ENCODE measurements at places on chromosomes 5 and 9. TPM values are rescaled to one million over a fixed set of nuclear protein-coding genes. Genes with fewer than 3 reads are reported as not detected.

GRCh38 chr5:32803656-32804055 lies 92.5 kb downstream of the NPR3 start:
- H3K27ac ChIP-seq: no peak overlapping the region
- H3K4me3 ChIP-seq: no peak overlapping the region
- H3K36me3 ChIP-seq: peaks cover 15% of the 10 kb centered on the region
- no peak for DNase-seq

GRCh38 chr9:88388886-88389605 lies 802 bp downstream of the SPIN1 start:
- H3K27me3 ChIP-seq: peaks cover 16% of the 10 kb centered on the region
- H3K4me3 ChIP-seq: peak overlapping the region; percentile 98
- DNase-seq: peak; percentile 63
- H3K4me1 ChIP-seq: peaks cover 37% of the 10 kb centered on the region

- H3K36me3 ChIP-seq: no peaks in the 10 kb centered on the region
- H3K27me3 ChIP-seq: no peaks in the 10 kb centered on the region
Observed at GRCh38 chr5:80082281-80082680, 47.1 kb downstream of the THBS4 start.

GRCh38 chr9:10873999-10874398 lies 261.2 kb upstream of the PTPRD start:
- no peaks in the 10 kb centered on the region for H3K4me1 ChIP-seq
- no peak overlapping the region for H3K27ac ChIP-seq
- no peak overlapping the region for H3K4me3 ChIP-seq

GRCh38 chr5:126855266-126855665 lies 78.3 kb downstream of the LMNB1 start:
- DNase-seq: no peak
- H3K27ac ChIP-seq: peak overlapping the region; percentile 73
- no peaks in the 10 kb centered on the region for H3K27me3 ChIP-seq
- peaks cover 56% of the 10 kb centered on the region for H3K4me1 ChIP-seq
- H3K36me3 ChIP-seq: peaks cover 26% of the 10 kb centered on the region

- H3K36me3 ChIP-seq: peaks cover 9% of the 10 kb centered on the region
- H3K27me3 ChIP-seq: no peaks in the 10 kb centered on the region
- peaks cover 6% of the 10 kb centered on the region for H3K4me1 ChIP-seq
Observed at GRCh38 chr5:74352256-74352655, 288.3 kb downstream of the ENC1 start.

GRCh38 chr5:149902177-149902576 lies 42.4 kb downstream of the PDE6A start:
- peaks cover 5% of the 10 kb centered on the region for H3K4me1 ChIP-seq
- DNase-seq: no peak
- peaks cover 8% of the 10 kb centered on the region for H3K27me3 ChIP-seq

DNA sequence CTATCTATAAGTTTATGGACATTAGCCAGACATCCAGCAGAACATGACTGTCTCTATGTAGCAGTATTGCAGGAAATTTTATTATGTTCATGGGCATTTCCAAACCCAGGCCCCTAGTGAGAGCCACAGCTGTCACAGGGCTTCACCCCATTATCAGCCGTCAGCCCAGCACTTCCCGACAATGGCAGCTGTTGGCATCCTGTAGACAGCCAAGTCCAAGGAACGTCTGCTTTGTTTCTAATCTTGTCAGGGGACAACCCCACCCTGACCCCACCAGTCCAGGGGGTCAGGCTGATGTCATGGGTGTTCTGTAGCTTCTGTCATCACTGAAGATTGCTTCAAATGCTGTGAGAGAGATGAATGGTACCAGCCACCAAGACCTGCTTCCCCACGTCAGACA lies 565.3 kb upstream of the BRINP1 start:
- no peaks in the 10 kb centered on the region for H3K4me1 ChIP-seq
- DNase-seq: no peak
- H3K27me3 ChIP-seq: peaks cover 9% of the 10 kb centered on the region
- no peak overlapping the region for H3K27ac ChIP-seq
- H3K36me3 ChIP-seq: no peaks in the 10 kb centered on the region

- DNase-seq: no peak
- H3K4me3 ChIP-seq: no peak overlapping the region
- H3K27me3 ChIP-seq: no peaks in the 10 kb centered on the region
- H3K4me1 ChIP-seq: peaks cover 9% of the 10 kb centered on the region
Observed at GRCh38 chr5:61053937-61054336, 108.3 kb downstream of the SMIM15 start.

DNA sequence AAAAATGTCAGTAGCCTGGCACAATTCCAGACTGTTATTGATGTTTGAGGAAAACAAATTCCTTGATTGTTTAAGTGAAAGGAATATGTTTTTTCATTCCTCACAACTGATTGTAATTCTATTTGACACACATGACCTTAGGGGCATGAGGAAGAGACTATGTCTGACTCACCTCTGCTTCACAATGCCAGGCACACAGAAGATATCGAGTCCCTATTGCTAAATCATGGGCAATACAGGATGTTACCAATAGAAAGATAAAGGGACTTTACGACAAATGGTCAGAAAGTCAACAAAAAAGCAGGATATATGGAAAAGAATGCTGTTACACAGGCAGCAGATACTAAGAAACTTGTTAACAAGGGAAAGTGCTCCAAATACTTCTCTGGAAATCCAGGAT lies 1903.5 kb downstream of the EFNA5 start:
- DNase-seq: no peak
- H3K4me1 ChIP-seq: no peaks in the 10 kb centered on the region
- H3K4me3 ChIP-seq: no peak overlapping the region
- H3K27me3 ChIP-seq: no peaks in the 10 kb centered on the region

DNA sequence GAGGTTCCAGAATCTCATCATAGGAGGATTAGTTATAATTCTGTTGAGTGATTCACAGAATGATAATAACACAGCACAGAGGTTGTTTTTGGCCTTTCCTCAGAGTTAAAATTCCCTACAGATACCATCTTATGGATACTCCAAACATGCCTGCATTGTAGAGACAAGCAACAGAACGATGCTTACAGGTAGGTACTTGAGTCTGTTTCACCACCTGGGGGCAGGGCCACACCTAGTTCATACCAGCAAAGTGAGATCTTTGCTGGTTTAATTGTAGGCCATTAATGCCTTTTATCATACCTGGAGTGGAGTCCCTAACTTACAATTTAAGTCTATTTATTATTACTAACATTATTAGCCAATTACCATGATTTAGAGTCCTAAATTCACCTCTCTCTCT lies 416.5 kb upstream of the TLE4 start:
- H3K27ac ChIP-seq: no peak overlapping the region
- H3K27me3 ChIP-seq: no peaks in the 10 kb centered on the region
- no peak overlapping the region for H3K4me3 ChIP-seq
- H3K4me1 ChIP-seq: no peaks in the 10 kb centered on the region

DNA sequence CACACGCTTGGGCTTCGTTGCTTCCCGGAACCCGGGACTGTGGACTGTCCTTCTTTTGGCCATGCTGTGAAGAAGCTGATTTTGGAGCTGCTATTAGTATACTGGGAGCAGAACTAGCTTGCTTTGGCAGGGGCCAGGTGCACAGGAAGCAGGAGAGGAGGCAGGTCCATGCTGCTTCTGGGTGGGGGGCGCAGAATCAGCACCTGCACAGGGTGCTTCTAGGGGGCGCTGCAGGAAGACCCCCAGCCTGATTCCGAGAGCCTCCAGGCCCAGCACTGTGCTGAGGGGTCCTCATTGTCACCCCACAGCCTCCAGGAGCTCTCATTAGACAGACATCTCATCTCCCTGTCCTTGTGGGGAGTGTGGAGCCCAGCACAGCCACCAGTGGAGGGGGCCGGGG lies 252.6 kb upstream of the IRX4 start:
- no peak for DNase-seq
- peaks cover 10% of the 10 kb centered on the region for H3K4me1 ChIP-seq
- H3K36me3 ChIP-seq: no peaks in the 10 kb centered on the region
- no peak overlapping the region for H3K4me3 ChIP-seq
- H3K27me3 ChIP-seq: peaks cover 3% of the 10 kb centered on the region
- H3K27ac ChIP-seq: no peak overlapping the region

DNA sequence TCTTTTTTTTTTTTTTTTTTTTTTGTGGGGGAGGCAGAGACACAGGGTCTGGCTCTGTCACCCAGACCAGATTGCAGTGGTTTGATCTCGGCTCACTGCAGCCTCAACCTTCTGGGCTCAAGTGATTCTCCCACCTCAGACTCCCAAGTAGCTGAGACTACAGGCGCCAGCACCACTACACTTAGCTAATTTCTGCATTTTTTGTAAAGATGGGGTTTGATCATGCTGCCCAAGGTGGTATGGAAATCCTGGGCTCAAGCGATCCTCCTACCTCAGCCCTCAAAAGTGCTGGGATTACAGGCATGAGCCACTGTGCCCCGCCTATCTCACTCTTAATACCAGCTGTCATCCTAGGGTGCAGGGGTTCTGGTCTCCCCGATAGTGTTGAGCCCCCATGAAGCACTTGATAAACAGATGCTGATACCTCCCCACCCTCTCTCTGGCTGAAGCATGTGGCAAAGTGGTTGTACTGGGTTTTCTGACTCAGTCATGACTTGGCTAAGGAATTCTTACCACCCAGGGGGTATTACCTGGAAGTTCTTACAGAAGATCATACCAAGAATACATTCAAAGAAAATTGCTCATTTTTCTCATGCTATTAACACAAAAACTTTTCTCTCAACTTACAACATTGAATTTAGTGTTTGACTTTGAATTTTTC lies 110.2 kb upstream of the DAPK1 start:
- no peak overlapping the region for H3K27ac ChIP-seq
- no peak overlapping the region for H3K4me3 ChIP-seq
- H3K4me1 ChIP-seq: no peaks in the 10 kb centered on the region
- no peaks in the 10 kb centered on the region for H3K36me3 ChIP-seq

DNA sequence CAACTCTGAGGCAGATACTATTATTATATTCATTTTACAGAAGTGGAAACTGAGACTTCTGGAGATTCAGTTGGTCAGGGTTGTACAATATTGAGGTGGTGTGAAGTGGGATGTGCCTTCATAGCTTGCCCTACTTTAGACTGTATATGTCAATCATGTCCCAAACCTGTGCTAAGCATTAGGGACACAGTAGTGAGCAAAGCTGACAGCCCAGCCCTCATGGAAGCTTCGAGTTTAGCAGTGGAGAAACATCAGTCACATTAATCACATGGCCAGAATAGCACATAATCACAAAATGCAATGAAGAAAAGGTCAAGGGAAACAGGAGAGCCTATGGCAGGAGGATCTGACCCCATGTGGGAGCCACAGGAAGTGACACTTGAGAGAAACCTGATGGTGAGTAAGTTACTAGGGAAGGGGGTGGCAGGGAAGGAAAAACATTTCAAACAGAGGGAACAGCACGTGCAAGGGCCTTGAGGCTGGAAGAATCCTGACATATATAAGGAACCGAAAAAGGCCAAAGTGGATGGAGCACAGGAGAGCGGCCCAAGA lies 20.5 kb upstream of the RALGPS1 start:
- H3K36me3 ChIP-seq: no peaks in the 10 kb centered on the region
- H3K27ac ChIP-seq: no peak overlapping the region
- H3K4me1 ChIP-seq: peaks cover 8% of the 10 kb centered on the region
- H3K27me3 ChIP-seq: no peaks in the 10 kb centered on the region
- no peak for DNase-seq

DNA sequence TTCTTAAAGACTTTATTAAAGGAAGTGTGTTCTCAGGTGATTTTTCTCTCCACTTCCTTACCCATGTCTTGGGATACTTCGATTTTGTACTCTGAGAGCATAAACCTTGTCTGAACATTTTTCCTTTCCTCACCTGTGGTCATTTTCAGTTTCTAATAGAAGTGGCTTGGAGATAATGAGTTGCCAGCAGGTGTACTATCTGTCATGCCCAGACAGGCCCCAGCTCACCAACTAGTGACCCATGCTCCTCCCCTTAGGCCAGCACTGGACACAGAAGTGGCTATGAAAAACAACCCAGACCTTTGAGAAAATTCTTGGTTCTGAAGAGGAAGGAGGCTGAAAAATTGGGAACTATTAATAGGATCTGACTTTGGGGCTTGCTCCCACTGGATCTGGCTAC lies 49.2 kb upstream of the SMIM32 start:
- no peak overlapping the region for H3K27ac ChIP-seq
- H3K27me3 ChIP-seq: peaks cover 29% of the 10 kb centered on the region
- no peak overlapping the region for H3K4me3 ChIP-seq
- H3K36me3 ChIP-seq: no peaks in the 10 kb centered on the region
- no peak for DNase-seq
- peaks cover 5% of the 10 kb centered on the region for H3K4me1 ChIP-seq

DNA sequence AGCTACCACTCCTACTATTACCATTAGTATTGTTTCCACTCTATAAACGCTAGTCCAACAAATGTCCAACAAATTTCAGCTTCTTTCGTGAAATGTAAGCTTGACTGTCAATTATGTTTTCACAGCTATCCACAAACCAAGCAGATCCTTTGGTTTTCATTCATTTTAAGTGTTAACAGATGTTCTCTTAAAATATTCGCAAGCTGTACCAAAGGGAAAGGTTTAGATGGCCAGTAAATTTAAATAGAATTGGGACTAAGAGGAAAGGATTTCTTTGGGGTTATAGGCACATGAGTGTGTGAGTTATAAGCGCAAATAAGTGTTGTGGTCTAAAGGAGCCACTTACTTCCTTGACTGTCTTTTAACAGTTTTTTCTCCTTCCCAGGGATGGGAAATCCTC lies 136.8 kb upstream of the ADRA1B start:
- no peaks in the 10 kb centered on the region for H3K4me1 ChIP-seq
- H3K36me3 ChIP-seq: no peaks in the 10 kb centered on the region
- H3K4me3 ChIP-seq: no peak overlapping the region
- peaks cover 19% of the 10 kb centered on the region for H3K27me3 ChIP-seq
- no peak for DNase-seq
- H3K27ac ChIP-seq: no peak overlapping the region

GRCh38 chr5:73274881-73275663 lies 102.1 kb downstream of the TMEM174 start:
- H3K27ac ChIP-seq: no peak overlapping the region
- H3K36me3 ChIP-seq: no peaks in the 10 kb centered on the region
- no peak overlapping the region for H3K4me3 ChIP-seq

DNA sequence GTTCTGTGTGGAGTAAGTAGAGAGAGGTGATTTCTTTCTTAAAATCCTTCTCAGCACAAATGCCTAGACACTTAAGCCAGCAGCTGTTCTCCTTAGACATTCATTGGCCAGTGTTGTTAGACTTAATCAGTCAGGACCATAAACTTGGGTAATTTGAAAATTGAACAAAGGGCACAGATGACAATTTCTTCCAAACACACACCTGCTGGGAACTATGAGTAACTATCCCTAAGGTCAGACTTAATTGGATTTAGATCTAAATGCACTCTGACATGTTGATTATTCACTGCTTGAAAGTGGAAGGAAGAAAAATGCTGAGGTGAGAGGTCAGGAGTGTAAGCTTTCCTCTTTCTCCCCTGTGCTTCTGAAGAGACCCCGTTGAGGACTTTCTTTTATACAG lies 1083.7 kb upstream of the DMAC1 start:
- H3K27ac ChIP-seq: no peak overlapping the region
- H3K27me3 ChIP-seq: no peaks in the 10 kb centered on the region
- peaks cover 17% of the 10 kb centered on the region for H3K4me1 ChIP-seq
- no peak for DNase-seq

The CCNJL gene
- 29.7 TPM for total RNA-seq

The SLC25A48 gene
- not detected for total RNA-seq

The FOXI1 gene
- total RNA-seq: not detected

The GPX8 gene
- total RNA-seq: 49.0 TPM

The RNF14 gene
- 36.9 TPM for total RNA-seq

The DDX4 gene
- not detected for total RNA-seq

The ZFP2 gene
- total RNA-seq: 3.4 TPM

The CDKN2A gene
- not detected for total RNA-seq

The CYSRT1 gene
- total RNA-seq: 1.2 TPM

The F2RL2 gene
- not detected for total RNA-seq

The SH2D3C gene
- total RNA-seq: 6.0 TPM
